Right hindlimb (tissue), 1 donor: ENCODE measurements at places on chromosomes 16 and 17.

DNA sequence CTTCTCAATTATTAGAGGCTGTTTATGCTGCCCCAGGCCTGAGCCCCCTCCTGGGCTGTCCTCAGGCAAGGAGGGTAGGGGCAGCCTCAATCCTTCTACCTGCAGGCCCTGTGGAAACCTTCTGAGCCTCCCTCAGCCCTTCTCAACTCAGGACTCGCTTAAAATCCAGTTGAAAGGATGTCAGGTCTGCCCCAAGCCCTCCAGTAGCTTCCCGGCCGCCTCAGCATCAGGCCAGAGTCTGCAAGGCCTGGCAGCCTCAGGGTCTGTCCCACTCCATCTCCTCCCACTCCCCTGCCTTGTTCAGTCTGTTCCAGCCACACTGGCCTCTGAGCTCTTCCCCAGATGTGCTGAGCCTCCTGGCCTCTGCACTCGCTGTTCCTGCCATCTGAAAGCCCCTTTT lies 52.2 kb downstream of the KATNIP start:
- no peak for DNase-seq

- DNase-seq, result no peak
Measured at GRCh38 chr17:9811086-9811485, 10.8 kb downstream of the GSG1L2 start.

DNA sequence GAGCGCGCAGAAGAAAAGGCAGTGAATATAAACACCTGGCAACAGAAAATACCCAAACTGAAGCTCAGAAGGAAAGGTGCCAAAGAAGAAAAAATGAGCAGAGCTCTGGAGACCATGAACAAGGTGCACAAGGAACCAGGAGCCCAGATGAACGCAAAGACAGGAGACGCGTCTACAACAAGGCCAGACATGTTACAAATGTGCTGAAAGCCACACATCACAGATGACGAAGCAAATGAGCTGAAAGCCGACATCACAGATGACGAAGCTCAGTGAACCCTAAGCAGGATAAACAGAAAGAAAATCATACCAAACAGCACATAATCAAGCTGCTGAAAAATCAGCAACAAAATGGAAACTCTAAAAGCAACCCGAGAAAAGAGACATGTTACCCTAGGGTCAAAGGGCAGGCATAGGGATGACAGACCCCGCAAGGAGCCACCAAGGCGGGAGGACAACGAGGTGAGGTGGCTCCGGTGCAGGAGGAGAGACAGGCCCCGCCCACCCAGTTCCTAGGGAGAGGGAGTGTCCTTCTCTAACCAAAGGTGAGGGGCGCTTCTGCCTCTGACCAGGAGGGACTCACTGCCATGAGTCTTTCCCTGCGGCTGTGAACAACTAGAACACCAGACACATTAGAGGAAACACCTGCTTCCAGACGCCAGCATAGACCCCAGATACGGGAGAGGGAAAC lies 39.1 kb downstream of the CCDC57 start:
- no peak for DNase-seq

- no peak for DNase-seq
Measured at GRCh38 chr17:45935710-45936509, 41.6 kb downstream of the MAPT start.

DNA sequence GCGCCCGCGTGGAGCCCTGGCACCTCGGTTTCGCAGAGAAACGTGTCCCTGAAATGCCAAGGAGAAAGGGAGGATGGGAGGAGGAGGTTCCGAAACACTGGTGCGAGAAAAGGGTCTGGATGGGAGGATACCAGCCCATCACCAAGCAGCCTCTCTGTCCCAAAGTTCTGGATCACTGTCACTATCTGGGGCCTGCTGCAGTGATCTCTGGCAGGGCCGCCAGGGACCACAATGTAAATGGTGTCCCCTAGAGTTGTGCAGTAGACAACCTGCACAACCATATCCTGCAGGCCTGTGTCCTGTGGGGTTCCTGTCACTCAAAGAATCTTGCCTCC lies 229.3 kb downstream of the C16orf78 start:
- peak; percentile 15 for DNase-seq

DNA sequence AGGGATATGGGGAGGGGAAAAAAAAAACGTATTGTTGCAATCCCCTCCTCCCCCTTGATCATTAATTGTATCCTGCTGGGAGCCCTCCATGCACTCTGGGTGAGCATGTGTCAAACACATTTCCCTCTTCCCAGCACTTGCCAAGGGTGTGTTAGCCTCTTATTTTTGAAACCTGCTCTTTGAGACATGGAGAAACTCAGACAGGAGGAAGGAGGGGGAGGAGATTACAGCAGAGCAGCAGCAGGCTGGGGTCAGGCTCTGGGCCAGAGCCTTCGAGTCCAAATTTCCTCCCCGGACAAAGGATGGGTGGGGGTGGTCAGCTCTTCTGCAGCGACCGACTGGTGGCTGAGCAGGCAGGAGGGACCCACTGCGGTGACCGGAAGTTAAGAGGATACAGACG lies 64.7 kb downstream of the SOX9 start:
- peak; percentile 72 for DNase-seq

GRCh38 chr17:81302861-81303333 lies 7.8 kb upstream of the SLC38A10 start:
- DNase-seq, result no peak

GRCh38 chr17:76951375-76951905 lies 83.2 kb downstream of the MGAT5B start:
- no peak for DNase-seq
